CD4-positive, alpha-beta T cell treated with Interleukin-4 for 1 hour (primary cell): ENCODE measurements at places on chromosomes 13 and 19.

- no peak for DNase-seq
These were observed 341.3 kb downstream of the SPRY2 start for GRCh38 chr13:79999601-80000000.

DNA sequence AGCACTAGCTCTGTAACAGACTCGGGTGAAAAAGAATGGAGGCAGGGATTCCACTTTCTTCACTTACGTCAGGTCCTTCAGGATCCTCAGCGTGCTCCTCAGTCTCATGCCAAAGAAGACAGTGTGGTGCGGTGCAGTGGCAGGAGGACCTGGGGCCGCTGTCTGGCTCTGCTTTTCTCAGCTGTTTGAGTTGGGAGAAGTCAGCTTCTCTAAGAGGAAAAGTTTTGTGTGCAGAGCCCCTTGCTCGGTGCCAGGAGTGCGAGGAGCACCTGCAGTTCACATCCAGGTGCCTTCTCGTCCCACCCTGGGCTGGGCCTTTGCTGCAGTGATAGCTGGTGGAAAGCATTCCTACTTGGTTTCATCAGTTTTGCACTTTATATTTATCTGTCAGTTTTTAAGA is 77.9 kb upstream of the TEX29 start:
- no peak for DNase-seq

GRCh38 chr19:35294328-35294727 is 2.4 kb downstream of the MAG start:
- DNase-seq = no peak

DNA sequence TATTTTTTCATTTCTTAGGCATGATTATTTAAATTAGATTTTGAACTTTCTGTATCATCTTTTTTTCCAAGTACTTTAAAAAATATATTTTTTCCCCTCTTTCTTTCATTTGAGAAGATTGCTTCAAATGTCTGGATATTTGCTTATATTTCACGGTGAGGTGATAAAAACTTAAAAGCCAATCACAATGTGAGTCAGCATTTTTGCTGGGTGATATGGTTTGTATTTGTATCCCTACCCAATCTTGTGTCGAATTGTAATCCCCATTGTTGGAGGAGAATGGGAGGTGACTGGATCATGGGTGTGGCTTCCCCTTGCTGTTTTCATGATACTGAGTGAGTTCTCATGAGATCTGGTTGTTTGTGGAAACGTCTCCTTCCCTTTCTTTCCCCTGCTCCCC is 320.5 kb downstream of the OXGR1 start:
- DNase-seq = no peak

- DNase-seq = no peak
These were observed 1.8 kb upstream of the TMEM272 start for GRCh38 chr13:51846756-51847155.

DNA sequence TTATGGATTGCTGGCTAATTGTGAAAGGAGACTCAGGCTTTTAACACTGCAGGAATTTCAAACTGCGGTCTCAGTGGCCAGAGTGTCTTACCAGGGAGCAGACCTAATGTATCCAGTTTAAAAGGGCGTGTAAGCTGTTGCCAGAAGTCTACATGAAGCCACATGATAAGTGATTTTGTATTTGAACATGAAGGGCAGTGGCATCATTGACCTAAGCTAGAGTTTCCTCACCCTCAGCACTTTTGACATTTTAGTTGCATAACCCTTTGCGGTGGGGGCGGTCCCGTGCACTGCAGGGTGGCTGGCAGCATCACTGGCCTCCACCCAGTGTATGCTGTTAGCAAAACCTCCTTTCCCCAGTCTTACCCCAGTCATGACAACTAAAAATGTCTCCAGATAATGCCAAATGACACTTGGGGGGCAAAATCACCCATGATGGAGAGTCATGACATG is 23.7 kb upstream of the GPR18 start:
- peak; percentile 89 for DNase-seq

DNA sequence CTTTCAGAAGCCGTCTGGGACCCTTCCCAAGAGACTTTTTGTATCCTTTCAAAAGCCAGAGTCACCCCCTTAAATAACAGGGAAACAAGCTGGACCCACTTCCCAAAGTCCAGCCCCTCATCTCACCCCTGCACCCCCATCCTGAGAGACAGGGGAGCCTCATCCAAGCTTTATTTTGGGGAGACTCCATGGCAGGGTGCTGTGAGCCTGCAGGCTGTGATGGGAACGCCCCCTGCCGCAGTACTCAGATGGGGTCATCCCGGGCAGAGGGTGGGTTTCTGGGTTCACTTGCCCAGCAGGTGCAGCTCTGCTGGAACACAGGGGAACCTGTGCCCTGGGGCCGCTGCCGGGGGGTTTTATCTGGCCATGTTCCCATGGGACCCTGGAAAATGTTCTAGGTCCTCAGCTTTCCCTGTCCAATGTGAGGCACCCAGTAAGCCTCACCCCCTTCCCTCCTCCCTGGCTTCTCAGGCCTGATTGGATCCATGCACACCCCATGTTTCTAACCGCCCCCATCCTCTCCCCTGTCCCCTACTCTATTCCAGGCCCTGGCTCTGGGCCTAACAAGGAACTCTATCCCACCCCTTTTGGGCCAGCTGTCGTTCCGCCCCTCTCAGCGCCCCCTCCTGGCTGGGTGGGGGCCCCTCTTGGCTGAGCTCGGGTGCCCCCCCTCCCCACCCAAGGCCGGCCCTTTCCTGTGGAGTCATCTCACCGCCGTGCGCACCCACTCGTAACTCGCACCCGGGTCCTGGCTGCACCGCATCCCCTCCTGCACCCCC is 1.0 kb downstream of the HIF3A start:
- no peak for DNase-seq

DNA sequence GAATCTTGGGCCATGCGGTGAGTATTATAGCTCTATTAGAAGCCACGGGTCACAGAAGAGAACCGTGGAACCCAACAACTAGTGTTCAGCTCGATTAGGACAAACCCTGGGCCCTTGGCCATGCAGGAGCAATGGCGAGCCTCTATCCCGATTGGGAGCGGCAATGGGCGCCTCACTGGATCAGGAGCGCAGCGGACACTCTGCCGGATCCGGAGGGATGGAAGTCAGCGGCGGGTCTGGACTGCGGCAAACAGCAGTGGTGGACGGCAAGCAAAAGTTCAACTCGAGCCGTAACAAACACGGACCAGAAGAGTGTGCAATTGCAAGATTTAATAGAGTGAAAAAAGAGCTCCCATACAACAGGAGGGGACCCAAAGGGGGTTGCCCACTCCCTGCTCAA is 1481.9 kb downstream of the PCDH9 start:
- no peak for DNase-seq

DNA sequence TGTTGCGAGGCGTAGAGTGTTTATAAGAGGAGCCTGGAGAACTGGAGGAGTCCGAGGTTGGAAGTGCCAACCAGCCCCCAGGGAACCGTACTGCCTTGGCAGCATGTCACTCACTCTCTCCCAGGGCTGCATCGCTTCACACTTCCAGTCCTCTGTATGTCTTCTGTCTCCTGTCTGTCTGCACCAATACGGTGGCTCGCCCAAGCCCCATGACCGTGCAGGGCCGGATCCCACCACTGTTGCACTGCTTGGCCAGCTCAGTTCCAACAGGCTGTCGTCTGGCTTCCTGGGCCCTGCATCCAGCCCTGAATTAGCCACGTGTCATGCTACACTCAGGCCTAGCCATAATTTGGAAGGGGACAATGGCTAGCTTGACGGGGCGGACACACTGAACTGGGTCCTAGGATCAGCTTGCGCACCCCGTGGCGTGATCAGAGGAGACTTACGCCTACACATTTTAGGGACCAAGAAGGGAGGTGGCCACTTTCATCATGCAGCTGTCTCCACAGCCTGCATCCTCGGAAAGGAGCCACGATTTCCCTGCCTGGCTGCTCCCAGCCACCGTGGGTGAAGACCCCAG is 147.1 kb downstream of the URI1 start:
- no peak for DNase-seq

- DNase-seq = no peak
These were observed 29.1 kb upstream of the SLC46A3 start for GRCh38 chr13:28747851-28748250.

DNA sequence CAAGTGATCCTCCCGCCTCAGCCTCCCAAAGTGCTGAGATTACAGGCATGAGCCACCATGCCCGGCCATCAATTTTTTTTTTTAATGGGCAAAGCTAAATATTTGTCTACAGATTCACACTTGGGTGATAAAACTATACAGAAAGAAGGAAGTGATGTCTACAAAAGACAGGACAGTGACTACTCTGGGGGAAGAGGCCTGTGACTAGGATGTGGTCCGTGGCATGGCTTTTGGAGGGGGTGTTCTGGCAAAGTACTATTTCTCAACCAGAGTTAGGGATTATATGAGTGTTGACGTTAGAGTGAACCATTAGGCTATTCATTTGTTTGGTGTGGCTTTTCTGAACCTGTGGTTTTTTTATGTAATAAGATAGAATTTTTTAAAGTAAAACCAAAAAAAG is 42.7 kb downstream of the INSR start:
- no peak for DNase-seq

DNA sequence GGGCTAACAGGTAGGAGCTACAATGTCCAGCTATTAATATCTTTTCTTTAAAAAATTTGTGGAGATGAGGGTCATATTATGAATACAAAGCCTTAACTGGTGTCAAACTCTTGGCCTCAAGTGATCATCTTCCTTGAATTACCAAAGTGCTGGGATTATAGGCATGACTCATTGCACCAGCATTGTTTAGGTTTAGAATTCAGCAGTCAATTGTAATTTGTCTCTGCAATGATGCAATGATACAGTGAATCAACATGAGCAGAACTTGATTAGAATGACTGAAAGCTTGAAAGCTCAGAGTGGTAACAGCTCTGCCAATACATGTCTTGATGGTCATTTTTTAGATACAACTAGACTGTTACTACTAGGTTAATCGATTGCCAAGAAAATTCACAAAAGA is 752.8 kb upstream of the MIR17HG start:
- DNase-seq = no peak

GRCh38 chr13:87128036-87128435 is 543.1 kb upstream of the SLITRK5 start:
- no peak for DNase-seq

DNA sequence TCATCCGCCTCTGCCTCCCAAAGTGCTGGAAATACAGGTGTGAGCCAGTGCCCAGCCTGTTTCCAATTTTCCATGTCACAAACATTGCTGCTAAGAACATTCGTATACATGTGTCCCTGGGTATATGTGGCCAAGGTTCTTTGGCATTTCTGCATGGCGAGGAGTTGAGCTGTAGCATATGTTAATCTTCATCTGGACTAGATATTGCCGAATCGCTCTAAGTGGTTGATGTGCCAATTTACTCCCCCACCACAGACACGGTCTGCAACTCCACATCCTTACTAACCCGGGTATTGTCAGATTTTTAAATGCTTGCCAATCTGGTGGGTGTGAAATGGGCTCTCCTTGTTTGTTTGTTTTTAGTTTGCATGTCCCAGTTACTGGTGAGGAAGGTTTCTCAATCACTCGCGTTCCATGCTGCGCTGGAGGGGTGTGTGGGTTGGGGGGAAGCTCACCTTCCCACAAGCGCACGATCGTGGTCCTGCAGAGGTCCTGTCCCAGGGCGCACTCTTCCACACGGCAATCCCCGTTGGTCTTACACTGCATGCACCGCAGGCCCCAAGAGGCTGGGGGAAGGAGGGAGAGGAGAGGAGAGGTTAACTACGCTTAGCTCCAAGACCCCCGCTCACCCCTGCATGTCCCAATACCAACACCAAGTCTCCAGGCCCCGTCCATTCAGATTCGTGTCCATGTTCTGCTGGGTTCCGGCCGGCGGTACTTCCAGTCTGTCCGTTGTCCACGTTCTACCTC is 2.7 kb downstream of the PLAUR start:
- no peak for DNase-seq

- DNase-seq = no peak
These were observed 61.4 kb downstream of the DHRS12 start for GRCh38 chr13:51742611-51743010.

DNA sequence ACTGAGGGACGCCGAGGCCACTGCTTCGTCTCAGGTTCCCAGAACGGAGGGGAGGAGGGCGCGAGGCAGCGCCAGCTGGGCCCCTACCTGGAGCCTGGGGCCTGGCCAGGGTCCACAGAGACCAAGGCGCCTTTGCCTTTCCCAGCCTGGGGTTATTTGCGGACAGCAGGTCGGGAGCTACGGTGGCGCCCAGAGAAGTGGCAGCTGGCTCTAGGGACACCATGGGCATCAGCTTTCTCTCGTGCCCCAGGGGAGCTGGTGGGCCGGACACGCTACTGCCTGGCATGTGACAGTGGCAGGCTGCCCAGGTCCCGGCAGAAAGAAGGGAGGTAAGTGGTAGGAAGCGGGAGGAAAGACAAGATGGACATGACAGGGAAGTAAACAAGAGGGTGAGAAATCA is 19.0 kb downstream of the AKT2 start:
- DNase-seq = no peak

DNA sequence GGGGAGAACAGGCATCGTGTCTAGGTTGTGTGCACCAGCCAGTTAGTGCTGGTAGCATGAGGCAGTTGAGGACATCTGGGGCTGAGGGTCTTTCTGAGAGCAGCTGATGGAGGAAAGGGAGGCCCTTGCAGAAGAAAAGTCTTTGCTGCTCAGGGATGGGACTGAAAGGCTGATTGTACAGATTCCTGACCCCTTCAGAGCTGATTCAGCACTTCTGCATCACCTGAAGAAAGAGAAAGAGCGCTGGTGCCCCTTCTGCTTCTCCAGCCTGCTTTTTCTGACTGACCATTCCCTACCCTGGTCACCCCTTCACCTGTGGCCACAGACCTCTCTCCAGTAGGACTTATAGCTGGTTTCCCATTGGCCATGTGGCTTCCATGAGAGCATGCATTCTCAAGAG is 476.2 kb downstream of the TSHZ3 start:
- DNase-seq = no peak

DNA sequence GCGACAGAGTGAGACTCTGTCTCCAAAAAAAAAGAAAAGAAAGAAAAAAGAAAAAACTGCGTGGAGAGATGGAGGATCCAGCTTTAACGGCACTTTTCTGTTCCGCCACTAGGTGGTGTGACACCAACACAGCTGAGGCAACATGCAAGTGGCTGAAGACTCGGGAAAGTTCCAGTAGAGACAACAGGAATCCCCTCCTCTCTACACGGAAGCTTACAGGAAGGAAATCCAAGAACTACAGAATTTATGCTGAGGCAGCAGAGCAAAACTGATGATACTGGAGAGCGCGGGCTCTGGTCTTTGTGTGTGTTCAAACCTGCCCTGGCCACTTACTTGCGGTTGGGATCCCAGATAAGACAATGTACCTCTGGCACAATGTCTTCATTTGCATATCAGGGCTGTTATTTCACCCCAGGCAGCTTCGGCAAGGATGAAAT is 9.9 kb downstream of the RANBP3 start:
- DNase-seq = peak; percentile 71
